ENCODE measurements at places on chromosomes 16 and 17. TPM values are rescaled to one million over a fixed set of nuclear protein-coding genes. Genes with fewer than 3 reads are reported as not detected.

DNA sequence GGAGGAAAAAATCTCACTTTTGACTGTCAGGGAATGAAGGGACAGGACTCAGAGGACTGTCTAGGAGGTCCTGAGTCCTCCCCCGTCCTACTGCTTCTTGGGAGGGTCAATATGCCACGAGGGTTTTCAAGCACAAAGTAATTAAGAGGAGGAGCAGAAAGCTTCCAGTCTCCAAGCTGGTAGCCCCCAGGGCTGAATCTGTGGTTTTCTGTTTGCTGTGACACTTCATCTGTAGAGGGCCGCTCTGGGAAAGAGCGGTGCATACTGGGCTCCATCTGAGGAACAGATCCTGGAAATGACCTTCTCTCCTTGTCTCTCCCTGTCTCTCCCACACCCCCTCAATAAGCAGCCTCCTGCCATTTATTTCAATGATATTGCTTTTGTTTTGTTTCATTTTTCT is 180.1 kb upstream of the SDK2 start:
- no peak for DNase-seq
- H3K36me3 ChIP-seq, result no peaks in the 10 kb centered on the region
- peaks cover 3% of the 10 kb centered on the region for H3K27me3 ChIP-seq

DNA sequence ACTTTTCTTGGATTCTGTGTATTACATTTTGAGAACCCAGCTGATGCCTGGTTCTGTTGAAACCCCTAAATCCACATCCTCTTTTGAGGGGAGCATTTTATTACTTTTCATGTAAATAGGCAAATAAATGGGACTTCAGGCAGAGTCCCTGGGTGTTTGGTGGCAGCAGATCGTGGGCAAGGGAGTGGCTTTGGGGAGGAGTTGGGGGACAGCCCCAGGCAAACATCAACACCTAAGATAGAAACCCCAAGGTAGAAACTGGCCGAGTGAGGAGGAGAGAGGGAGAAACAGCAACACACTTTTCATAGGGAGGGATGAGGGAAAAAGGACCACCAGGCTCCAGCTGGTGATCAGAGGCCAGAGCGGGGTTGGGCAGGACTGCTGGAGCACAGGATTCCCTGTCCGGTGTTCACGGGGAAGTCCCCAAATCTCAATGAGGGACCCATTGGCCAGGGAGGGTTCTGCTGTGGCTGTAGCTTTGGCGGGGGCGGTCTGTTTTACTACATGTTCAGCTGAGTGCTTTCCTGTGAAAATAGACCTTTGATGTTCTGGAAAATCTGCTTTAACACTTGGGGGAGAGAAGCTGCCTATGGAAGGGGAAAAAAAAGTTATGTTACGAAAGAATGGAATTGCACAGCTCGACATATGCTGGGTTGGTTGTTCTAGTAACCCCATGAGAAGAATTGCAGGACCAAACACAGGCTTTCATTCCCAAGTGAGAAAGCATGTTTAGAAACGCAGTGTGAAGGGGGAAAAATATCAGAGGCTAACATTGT is 46.6 kb downstream of the MSI2 start:
- DNase-seq, result no peak
- no peak overlapping the region for H3K4me3 ChIP-seq
- H3K27ac ChIP-seq, result peak overlapping the region; percentile 63

DNA sequence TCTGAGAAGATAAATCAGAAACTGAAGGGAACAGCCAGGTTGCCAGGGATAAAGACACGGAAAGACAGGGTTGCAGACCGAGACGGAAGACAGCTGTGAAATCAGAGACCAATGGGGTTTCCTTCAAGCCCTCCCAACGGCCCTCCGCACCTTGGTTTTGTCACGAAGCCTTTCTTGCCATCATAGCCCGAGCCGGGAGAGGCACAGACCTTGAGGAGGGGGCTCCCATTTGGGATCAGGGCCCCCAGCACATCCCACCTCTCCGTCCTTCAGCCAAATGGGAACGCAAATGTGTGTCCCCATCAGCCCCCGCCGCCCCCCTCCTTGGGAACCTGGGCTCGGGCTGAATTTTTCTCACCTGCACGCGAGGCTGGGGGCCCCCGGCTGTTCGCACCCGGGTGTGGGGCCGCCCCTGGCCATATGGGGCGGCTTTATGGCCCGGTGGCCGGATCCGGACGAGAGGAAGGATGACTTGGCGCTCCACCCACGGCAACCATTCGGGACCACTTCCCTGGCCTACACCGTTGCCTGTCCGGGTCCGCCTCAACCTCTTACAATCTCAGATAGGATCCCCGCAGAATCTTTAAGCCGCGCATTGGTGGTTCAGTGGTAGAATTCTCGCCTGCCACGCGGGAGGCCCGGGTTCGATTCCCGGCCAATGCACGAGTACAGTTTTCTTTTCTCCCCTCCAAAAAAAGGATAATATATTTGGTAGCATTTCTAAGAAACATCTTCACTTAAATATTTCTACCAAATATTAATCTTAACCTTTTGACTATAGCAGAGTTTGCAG is 1.4 kb upstream of the HES7 start:
- H3K4me1 ChIP-seq, result peaks cover 54% of the 10 kb centered on the region
- H3K4me3 ChIP-seq, result peak overlapping the region; percentile 88
- peak; percentile 93 for DNase-seq
- peaks cover 89% of the 10 kb centered on the region for H3K27me3 ChIP-seq

GRCh38 chr17:47358652-47359051 is 34.9 kb downstream of the EFCAB13 start:
- no peaks in the 10 kb centered on the region for H3K4me1 ChIP-seq
- no peaks in the 10 kb centered on the region for H3K27me3 ChIP-seq
- no peak for DNase-seq
- H3K36me3 ChIP-seq, result peaks cover 20% of the 10 kb centered on the region

GRCh38 chr16:58196898-58197313 is 1.0 kb downstream of the CSNK2A2 start:
- peaks cover 24% of the 10 kb centered on the region for H3K4me1 ChIP-seq
- peaks cover 31% of the 10 kb centered on the region for H3K27me3 ChIP-seq
- H3K36me3 ChIP-seq, result peaks cover 5% of the 10 kb centered on the region

Gene SSTR5
- total RNA-seq, result not detected

Gene CCL23
- not detected for total RNA-seq

Gene PEMT
- 39.2 TPM for total RNA-seq

Data from neural crest cell (in vitro differentiated cells).